C1 segment of cervical spinal cord (tissue), 14 donors: ENCODE measurements at places on chromosomes 7 and 10.

DNA sequence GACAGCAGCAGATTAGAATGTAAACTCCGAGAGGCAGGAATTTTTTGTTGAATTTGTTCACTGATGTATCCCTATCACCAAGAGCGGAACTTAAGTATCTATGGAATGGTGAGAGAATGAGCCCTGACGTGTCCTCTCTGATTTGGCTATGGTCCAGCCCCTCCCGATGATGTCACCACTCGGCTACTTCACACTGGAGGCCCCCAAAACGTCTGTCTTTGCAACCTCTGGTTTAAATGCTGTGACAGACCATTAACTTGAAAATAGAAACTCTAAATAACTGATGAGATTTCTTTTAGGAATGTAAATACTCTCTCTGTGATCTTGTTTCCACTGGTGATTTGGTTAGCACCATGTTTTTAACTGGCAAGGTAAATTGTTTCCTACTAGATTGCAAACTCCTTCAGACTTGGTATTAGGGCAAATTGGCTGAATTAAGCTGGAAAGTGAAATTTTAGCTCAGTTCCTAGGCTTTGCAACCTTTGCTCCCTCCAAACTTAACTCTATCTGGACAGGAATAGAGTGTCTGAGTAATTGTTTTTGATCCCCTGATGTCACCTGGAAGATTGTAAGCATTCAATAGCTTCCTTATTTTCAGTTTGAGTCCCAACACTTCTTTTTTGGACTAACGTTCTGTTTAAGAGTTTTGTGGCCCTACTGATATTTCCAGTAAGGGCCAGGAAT is 19.1 kb downstream of the SLC16A12 start:
- DNase-seq = no peak

- DNase-seq = no peak
Observed at GRCh38 chr10:71985542-71986250, 21.5 kb downstream of the CHST3 start.

DNA sequence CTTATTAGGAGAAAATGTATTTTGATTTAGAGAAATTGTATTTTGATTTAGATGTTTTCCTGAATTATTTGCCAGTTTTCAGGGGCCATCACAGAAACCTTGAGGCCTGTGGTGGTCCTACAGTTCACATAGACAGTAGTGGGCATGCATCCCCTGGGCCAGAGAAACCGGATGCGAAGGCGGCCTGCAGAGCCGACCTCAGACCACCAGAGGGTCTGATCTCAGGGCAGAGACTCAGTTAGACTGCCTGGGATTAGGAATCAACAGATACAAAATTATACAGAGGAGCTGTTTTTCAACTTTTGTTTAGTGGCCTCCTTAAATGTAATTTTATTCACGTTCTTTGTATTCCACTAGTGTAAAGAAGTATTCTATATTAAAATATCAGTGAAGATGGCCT is 158.4 kb downstream of the PAXIP1 start:
- DNase-seq = no peak

GRCh38 chr7:48551652-48552051 is 372.7 kb upstream of the CDC14C start:
- DNase-seq = no peak

DNA sequence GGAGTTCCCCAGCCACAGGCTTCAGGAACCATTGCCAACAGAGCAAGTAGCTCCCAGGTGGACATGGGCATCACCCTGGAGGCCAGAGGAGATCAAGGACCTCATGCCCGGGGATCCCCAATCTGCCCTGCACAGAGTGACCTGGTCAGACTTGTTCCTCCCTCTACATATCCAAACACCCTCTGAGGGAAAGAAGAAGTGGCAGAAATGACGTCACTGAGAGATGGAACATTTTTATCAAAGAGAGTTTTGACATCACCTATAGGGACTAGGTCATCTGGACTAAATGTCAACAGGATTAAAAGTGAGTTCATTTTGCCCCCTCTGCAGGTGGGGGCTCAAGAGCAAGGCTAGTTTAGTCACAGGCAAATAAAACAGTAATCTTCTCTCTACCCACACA is 273.7 kb downstream of the SKAP2 start:
- DNase-seq = no peak

- no peak for DNase-seq
Observed at GRCh38 chr7:22871661-22872060, 49.0 kb upstream of the TOMM7 start.

DNA sequence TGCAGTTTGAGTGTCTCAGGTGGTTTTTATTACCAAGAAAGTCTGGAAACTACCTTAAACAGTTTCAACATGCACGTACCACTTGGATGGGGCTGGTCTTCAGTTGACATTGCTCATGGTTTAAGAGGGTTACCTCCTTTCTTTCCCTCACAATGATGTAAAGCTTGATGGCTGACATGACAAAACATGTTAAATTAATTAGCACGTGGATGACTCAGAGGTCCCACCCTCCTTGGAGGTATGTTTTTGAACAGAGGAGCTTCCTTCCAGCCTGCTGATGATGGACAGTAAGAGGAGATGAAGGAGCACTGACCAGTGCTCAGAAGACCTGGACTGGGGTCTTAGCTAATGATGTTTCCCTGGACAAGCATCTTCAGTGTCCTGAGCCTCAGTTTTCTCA is 322.3 kb upstream of the PODXL start:
- no peak for DNase-seq

DNA sequence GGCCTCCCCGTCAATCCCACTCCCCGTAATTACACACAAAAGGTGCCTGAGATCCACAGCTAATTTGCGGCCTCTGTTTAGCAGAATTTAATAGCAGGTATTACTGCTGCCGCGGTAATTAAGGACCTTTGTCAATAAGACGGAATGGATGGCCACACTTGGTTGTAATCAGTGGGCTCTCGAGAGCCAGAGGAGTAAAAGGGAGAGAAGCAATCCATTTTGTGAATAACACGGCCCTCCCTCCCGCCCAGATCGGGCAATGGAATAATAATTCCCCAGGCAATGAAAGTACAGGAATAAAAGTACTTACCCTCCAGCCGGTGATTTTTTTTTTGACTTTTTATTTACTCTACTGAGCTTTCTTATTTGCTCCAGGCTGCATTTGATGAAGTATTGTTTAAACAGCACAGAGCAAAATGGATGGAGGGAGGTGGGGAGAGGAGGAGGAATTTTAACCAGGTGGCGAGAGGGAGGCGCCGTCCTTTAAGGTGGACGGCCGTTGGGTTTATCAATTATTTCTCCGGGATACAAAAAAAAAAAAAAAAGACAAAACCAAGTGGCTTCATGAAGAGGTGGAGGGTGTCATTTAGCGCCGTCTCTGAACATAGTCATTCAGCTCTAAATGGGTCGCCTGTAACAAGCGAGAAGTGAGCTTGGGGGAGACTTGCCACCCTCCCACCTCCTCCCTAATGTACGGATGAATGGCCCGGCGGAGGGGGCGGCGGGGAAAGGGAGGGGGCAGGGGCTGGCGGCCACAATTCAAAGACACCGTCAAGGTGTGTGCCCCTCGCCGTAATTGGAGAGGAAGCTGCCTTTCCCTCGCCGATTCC is 120.3 kb downstream of the BUB3 start:
- DNase-seq = no peak
